Activated CD4-positive, CD25-positive, alpha-beta regulatory T cell treated with anti-CD3 and anti-CD28 coated beads, Interleukin-2, amount 50 U/mL, for 24 hours (primary cell): ENCODE measurements at places on chromosomes 1 and 21.

GRCh38 chr1:115880981-115881672, 40.2 kb upstream of the NHLH2 start:
- ATAC-seq, result no peak

- no peak for ATAC-seq
Measured at GRCh38 chr1:43382027-43382779, 7.4 kb downstream of the MED8 start.

GRCh38 chr1:231091831-231092301, 51.8 kb upstream of the FAM89A start:
- no peak for ATAC-seq

- ATAC-seq, result no peak
Measured at GRCh38 chr1:30406996-30407864, 316.2 kb downstream of the MATN1 start.

DNA sequence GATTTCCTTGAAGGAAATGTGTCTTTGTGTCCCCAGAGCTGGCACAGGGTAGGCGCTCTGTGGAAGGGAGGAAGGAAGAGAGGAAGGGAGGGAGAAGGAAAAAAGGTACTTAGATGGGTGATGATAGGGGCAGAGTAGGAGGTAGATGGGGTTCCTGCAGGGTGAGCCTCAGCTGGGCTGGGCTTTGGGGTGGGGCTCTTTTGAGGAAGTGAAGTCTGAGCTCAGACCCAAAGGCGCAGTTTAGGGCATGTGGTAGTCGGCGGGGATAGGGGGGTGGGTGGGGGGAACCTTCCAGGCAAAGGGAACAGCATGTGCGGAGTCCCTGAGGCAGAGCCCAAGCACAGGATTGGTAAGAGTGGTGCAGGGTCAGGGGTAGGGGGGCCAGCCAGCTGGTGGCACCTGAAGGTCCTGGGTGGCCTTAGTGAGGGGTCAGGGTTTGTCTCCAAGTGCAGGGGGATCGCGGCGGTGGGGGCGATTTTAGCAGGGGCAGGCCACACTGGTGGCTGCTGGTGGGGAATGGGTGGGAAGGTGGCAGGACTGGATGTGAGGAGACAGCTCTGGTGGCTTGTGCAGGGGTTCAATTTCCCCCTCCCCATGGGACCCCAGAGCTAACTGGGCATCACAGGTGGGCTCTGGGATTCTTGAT, 8.4 kb upstream of the HTR6 start:
- no peak for ATAC-seq

DNA sequence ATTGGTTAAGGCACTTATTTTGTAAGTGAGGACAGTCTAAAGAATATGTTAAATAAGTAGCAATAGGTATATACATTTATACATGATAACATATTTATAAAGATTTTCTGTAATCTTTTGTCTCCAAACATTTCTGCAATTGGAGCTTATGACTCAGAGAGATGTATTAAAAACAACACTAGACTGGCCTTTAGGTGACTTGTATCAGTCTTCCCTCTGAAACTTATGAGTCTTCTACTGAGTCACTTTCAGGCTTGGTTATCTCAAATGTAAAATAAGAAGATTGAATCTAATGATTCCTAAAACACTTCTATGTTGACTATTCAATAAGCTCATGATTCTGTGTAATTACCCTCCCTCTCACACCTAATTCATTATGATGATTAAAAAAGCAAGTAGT, 672.6 kb upstream of the NEGR1 start:
- ATAC-seq, result no peak

DNA sequence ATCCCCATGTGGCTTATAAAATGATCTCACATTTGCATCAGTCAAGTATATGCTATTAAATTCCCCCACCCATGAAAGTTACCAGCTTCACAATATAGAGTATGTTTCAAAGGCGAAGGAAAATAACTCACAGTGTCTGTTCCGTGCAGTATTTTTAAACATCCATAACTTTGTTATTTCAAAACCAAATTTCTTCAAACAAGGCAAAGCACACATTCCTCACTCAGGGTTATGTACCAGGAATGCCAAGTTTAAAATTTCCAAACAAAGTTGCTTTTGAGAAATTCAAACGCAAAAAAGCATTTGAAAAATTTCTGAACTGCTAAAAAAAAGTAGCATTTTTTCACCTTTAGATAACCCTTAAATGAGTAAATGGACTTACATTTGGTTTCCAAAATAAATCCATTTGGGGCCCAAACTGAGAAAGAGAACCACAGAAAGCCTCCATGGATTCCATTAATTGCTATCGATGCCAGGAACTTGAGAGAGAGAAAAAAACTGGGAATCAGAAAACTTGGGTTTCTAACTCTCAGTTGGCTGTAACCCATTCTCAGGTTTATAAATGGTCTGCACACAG, 149.5 kb downstream of the SLC30A10 start:
- no peak for ATAC-seq

- no peak for ATAC-seq
Measured at GRCh38 chr1:50986653-50987052, 16.6 kb downstream of the CDKN2C start.

DNA sequence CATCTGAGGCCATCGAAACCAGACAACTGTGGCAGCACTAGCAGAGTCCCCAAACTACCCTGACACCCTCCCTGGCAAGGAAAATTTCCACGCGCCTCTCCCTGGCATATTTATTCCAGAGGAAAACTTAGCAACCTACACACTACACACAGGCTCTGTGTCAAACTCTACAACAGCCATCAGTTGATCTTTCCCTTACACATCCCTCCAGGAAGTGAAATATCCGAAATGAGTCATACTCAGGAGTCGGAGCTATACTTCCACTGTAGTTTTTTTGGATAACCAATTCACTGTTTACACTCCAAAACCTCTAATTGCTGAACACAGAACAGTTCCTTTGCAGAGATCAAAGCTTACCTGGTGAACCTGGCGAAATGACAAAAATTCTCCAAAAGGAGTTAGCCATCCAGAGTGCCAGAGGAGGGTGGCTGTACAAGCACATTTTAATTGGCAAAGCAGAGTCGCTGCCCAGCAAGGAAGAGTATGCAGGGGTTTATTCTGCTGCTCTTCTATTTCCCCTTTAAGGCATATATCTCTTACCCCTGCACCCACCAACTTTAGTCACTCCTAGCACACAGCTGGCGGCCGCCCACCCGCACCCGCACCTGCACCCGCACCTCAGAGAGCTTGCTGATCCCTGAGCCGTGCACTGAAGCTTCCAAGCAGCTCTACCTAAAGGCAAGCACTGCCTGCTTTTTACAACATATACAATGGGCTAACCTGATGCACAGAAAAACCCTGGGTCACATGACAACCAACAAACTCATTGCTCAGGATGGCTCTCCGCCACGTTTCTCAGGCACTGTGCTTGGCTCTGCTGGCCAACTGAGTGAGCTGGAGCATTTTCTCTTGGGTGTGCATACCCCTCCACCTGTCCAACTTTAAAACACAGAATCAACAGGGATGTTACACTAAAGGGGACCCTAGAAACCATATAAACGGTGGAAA, 54.9 kb downstream of the CAPZB start:
- ATAC-seq, result no peak

- ATAC-seq, result peak; percentile 74
Measured at GRCh38 chr1:156154317-156154749, 948 bp downstream of the SEMA4A start.

DNA sequence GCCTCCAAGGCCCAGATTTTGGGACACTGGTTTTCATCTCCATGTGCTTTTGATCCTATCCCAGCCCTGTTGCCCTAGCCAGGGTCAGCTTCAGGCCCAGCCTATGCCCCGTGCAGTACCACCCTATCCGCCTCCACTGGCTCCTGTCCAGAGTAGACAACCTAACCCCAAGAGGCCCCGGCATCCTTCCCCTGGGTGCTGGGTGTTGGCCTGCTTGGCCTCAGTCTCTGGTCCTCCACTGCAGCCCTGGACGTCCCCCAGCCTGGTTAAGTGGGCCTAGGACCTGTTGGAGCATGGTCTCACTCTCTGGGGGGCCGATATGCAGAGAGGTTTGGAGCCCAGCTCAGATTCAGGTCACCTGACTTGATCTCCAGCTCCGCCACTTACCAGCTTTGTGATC, 1.6 kb downstream of the CSF3R start:
- no peak for ATAC-seq

- ATAC-seq, result no peak
Measured at GRCh38 chr1:14253676-14254075, 344.8 kb upstream of the KAZN start.

DNA sequence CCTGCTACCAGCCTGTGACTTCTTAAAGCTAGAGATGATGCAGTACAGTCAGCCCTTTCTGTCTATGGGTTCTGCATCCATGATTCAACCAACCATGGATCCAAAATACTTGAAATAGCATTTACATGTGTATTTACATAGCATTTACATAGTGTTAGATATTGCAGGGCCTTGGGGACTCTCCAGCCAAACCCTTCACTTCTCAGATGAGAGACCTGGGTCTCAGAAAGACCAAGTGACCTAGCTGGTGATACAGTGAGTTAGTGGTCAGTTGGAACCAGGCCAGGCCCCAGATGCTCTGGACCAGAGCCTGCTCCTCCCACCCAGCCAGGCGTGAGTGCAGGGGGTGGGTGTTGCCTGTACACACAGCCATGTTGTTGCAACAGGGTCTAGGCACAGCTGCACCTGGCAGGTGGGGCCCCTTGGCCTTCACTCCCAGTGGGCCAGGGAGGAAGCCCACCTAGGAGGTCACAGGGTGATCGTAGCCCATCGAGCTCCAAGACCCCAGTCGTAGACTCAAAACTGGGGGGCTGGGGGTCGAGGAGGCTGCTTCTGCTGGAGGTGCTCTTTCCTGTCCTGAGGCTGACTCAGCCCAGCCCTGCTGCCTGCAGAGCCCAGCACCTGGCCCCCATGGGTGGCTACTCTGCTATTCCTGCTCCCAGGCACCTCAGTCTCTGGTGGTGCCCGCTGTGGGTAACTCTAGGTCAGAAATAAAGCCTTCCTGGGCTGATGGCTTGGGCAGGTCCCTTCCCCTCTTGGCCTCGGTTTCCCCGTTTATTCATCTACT, 7.7 kb downstream of the TMEM61 start:
- ATAC-seq, result no peak

DNA sequence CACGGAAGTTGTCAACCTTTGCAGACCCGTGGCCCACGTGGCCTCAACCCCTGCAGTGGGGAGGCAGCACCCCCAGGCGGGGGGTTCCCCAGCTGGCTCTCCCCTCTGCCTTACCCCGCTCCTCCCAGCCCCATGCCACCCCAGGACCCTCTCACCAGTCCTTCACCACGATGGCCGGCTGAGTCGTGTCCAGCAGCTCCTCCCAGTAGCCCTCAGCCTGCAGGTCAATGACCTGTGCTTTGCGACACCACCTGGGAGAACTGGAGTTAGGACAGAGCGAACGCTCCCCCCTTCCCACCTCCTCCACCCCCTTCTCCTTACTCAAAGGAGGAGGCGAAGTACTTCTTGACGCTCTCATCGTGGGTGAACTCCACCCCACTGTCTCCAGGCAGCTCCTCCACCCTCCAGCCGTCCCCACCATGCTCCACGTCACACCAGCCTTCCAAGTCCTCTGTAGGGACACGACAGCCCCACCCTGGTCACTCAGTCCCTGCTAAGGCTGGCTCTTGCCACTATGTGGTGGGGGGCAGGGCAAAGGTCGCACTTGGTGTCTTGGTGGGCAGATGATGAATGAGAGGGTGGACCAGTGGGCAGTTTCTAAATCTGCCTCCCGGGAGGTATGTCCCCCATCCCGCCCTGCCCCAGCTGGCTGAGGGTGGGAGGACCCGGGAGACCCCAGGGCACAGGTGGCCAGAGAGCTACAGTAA, 4.5 kb downstream of the FBXO2 start:
- ATAC-seq, result no peak

GRCh38 chr1:66320231-66320630, 213.7 kb upstream of the SGIP1 start:
- ATAC-seq, result no peak

GRCh38 chr1:13483946-13484345, 29.9 kb downstream of the LRRC38 start:
- ATAC-seq, result no peak

DNA sequence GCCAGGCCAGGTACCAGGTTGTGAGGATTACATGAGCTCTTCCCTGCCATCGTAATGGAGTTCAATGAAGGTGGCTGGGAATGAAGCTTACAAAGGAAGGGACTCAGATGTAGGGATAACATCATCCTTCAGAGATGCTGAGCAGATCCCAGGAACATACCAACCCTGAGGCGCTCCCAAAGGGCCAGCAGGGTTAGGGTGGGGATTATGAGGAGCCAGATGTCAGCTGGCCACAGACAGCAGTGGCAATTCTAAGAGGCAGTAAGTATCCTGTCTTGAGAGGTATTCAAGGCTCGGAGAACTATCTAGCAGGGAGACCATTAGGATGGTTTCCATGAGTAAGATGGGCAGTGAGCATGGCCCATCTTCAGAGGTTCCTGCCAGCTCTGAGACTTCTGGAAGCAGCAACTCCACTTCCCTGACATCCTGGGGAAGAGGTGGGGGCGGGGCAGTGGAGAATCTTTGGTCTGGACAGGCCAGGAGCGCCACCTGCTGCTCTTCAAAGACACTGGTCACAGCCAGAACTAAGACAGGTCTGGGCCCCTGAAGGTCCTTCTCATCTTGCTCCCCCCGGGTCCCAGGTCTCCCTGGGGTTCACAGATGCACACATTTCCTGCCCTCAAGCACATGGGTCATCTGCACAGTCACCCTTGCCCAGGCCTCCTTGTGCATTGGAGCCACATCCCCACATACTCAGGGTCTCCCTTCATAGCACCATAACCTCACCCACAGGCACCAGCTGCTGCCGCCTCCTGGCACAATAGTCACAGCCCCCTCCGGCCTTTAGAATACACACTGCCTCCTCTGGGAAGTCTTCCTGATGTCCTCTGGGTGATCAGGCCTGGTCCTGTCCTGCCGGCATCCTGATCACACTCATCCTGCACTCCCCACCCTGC, 2.7 kb upstream of the SDC3 start:
- peak; percentile 27 for ATAC-seq

GRCh38 chr1:65255035-65255655, 54.2 kb upstream of the DNAJC6 start:
- no peak for ATAC-seq

DNA sequence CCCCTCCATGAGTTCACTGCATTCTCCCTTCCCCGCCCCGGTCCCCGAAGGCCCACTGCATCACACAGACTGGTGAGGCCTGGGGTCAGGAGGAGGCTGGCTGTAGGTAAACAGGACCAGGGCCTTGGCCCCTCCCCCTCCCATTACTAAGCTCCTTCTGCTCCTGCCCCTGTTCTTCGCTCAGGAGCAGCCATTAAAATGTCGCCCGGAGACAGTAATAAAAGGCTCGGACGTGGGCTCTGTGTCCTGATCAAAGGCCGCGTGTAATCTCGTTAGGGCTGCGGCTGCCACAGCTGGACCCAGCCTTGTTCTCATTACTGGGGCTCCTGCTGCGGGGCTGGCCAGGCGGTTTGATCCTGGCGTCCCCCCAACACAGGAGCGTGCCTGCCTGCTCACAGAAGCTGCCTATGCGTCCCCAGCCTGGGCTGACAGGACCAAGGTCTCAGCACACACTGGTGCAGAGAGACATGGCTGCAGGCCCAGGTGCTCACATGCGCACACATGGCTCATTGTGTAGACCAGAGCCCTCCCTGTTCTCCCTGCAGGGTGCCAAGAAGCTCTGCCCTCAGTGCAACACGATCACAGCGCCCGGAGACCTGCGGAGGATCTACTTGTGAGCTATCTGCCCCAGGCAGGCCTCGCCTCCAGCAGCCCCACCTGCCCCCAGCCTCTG, 24.0 kb downstream of the TMEM53 start:
- no peak for ATAC-seq

- no peak for ATAC-seq
Measured at GRCh38 chr1:93976711-93977597, 67.7 kb upstream of the GCLM start.

GRCh38 chr1:100613817-100614559, 76.0 kb downstream of the GPR88 start:
- no peak for ATAC-seq

GRCh38 chr1:14083706-14084105, 383.7 kb downstream of the PRDM2 start:
- ATAC-seq, result no peak
